Right kidney (tissue), 9 donors: ENCODE measurements at places on chromosomes 16 and 17.
A peak's percentile ranks its signal among the peaks of the same experiment; 100 is the strongest.

- no peak for DNase-seq
Measured at GRCh38 chr16:54921206-54921824, 9.3 kb upstream of the IRX5 start.

- no peak for DNase-seq
Measured at GRCh38 chr16:77970371-77970770, 52.0 kb upstream of the CLEC3A start.

- DNase-seq, result peak; percentile 48
Measured at GRCh38 chr16:30927789-30928378, 4.5 kb downstream of the FBXL19 start.

- DNase-seq, result peak; percentile 31
Measured at GRCh38 chr17:75308732-75309629, 19.7 kb upstream of the SLC25A19 start.

DNA sequence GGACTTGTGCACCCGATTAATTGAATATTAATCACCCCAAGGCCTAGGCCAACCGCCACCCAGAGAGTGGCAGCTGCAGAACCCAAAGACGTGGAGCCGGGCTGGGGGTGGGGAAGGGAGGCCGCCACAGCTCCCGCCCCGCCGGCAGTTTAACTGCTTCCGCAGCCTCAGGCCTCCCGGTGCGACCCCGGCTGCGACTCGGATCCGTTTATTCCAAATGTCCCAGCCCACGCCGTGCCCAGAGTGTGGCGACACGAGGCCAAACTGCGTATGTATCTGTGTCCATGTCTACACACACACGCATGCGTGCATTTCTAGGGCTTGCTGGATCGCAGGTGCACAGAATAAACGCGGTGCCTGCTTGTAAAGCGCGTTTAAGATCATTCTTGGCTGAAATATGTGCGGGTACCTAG is 802 bp upstream of the TOB1 start:
- DNase-seq, result peak; percentile 93
